Naive thymus-derived CD8-positive, alpha-beta T cell (primary cell): ENCODE measurements at places on chromosomes 3 and 15. TPM values are rescaled to one million over a fixed set of nuclear protein-coding genes. Genes with fewer than 3 reads are reported as not detected.

- no peak for DNase-seq
Observed at GRCh38 chr3:141525814-141526213, 39.0 kb downstream of the RASA2 start.

DNA sequence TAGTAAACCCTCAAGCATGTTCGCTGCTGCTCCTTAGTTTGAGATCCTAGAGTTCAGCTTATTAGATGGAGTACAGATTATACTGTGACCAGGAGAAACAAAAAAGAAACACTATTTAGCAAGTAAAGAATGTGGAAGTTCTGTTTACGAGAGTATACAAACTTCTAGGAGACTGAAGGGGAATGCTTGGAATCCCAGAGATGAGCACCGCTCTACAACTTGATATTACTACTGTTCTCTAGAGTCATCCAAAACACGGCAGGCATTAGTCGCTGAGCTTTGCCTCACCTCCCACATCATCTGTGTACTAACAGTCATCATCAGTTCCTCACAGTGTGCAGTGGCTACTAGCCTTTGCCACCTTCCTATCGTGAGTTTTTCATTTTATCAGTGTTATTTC lies 121.4 kb upstream of the CHRM5 start:
- DNase-seq, result no peak

- no peak for DNase-seq
Observed at GRCh38 chr3:32406486-32407408, 15.1 kb downstream of the CMTM7 start.

DNA sequence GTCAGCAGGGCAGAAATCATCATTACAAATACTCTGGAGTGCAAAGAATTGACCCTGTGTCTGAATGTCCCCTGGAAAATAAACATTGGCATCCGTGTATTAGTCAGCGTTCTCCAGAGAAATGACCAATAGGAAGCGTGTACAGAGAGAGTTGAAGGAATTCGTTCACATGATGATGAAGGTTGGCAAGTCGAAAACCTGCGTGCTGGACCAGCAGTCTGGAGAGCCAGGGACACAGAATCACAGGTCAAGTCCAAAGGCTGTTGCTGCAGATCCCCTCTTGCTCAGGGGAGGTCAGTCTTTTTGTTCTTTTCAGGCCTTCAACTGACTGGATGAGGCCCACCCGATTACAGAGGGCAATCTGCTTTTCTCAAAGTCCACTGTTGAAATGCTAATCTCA lies 16.6 kb downstream of the GP9 start:
- no peak for DNase-seq

Gene ANKRD34C
- not detected for total RNA-seq
